CD4-positive, alpha-beta T cell (primary cell): ENCODE measurements at places on chromosomes 3 and 15. TPM values are rescaled to one million over a fixed set of nuclear protein-coding genes. Genes with fewer than 3 reads are reported as not detected.

DNA sequence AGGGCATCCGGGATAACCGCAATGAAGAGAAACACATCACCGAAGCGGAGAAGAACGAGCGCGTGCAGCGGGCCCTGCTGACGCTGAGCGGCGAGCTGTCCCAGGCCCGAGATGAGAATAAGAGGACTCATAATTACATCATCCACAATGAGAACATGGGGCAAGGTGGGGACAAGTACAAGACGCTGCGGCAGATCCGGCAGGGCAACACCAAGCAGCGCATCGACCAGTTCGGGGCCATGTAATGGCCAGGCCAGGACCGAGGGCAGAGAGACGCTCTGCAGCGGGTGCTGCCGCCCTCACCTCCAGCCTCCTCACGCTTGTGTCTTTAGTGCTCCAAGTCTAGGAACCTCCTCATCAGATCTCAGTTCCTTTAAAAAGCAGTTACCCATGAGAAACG, 863.7 kb upstream of the ALCAM start:
- no peak for DNase-seq

DNA sequence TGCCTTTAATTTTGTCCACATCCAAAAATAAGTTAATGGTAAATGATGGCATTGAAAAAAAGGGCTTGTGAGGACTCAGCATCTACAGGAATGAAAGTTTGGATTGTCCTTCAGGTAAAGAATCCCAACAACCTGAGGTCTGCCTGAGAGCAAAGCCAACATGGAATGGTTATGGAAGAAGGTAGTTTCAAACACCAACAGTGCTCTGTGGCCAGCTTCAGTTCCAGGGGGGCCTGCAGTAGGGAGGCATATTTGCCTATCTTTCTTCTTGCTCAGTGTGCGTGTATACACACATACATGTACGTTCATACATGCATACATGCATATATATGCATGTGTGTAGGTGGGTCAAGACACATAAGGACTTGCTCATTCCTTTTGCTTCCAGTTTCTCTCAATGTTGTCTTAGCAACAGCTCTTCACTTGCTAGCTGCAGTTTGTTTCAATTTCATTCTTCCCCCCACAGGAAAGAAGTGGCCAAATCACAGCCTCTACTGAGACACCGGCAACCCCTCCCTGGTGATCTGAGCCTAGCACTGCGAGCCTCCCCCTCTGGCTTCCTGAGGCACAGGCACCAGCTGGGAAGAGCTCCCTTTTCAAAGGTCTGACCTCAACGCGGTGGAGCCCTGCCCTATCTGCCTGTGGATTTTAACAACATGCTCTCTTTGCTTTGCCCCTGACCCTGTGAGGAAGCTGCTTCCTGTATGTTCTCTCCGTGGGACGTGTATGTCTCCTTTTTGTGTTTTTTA, 146.2 kb downstream of the KLF13 start:
- peak; percentile 86 for DNase-seq

The GPR62 gene
- total RNA-seq: not detected

The EXD1 gene
- total RNA-seq: not detected

DNA sequence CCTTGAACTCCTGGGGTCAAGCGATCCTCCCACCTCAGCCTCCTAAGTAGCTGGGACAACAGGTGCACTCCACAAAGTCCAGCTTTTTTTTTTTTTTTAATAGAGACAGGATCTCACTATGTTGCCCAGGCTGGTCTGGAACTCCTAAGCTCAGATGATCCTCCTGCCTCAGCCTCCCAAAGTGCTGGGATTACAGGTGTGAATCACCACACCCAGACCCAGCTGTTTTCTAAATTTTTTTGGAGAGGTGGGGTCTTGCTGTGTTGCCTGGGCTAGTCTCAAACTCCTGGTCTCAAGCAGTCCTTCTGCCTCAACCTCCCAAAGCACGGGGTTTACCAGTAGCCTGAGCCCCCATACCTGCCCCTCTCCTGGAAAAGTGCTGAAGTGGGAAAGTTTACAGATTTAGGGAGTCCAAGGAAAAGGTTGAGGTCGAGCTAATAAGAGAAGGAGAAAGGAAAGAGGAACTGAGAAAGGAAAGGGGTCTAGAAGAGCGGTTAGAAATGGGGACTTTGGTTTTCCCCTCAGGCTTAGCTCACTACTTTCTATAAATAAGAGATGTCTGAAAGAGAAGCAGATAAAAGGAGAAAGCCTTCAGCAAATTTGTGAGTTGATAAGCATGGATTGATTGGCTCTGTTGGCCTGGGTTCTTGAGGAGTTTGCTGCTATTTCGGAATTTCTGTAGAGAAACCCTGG, 23.6 kb downstream of the UBE2E1 start:
- no peak for DNase-seq

- no peak for DNase-seq
Observed at GRCh38 chr15:48674876-48675275, 29.4 kb upstream of the FBN1 start.

- no peak for DNase-seq
Observed at GRCh38 chr3:100899440-100900091, 93.7 kb downstream of the ABI3BP start.

DNA sequence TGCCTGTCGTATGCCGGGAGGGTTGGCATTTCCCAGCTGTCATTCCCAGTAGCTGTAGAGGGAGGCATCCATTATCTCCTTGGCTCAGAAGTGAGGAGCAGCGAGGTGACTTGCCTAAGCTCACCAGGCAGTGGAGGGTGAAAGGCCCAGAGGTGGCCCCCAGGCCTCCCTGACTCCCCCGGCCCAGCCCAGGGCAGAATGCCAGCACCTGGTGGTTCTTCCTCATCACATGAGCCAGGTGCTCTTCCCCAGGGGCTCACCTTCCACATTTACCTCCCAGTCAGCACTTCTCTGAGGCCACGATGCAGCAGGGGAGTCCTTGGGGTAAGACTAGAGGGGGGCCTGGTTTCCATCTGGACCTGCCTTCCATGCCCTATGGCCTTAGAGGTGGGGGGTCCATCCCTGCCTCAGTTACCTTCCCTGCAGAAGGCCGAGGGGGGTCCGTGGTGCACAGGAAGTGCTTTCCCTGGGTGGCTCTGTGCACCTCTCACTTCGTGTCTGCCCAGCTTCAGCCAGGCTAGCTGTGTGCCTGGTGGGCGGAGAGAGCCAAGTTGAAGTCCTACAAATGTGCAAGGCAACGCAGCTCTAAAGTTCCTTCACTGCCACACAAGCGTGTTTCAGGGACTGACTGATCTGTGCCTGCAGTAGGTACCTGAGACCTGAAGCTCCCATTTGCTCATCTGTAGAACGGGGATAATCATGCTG, 70.3 kb upstream of the PLXNA1 start:
- no peak for DNase-seq

- DNase-seq: no peak
Observed at GRCh38 chr3:40969341-40969740, 230.0 kb upstream of the CTNNB1 start.

DNA sequence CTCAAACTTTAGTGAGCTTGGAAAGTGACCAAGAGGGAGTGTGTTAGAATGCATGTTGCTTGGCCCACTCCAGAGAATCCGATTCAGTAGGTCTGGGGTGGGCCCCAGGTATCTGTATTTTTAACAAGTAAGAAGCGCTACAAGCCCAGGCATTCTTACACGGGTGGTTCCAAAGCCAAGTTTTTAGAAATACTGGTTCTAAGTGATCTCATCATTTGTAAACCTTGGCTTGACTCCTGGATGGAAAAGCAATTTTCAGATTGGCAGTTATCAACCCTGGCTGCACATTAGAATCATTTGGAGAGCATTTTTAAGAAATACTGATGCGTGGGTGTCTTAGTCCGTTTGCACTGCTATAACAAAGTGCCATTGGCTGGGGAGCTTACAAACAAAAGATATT, 27.3 kb upstream of the ST8SIA2 start:
- no peak for DNase-seq

The STAC gene
- not detected for total RNA-seq

The STXBP5L gene
- not detected for total RNA-seq

GRCh38 chr3:4417449-4417848, 49.6 kb downstream of the SUMF1 start:
- no peak for DNase-seq

DNA sequence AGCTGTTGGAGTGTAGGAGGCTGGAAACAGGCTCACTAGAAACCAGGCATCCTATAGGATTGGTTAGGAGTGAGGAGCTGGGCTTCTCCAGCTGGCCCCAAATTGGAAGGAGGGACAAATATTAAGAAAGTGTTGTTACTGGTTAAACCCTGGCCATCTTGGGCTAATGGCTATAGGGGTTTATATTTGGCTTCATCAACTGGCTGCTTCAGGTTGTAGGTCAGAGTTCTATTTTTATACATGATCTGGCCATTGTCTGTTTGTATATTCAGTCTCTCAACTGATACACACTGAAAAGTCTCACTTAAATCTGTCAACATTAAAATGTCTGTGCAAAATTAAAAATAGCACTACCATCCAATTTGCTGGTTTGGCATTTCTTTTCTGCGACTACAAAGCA, 70.2 kb upstream of the ARRDC4 start:
- DNase-seq: no peak

DNA sequence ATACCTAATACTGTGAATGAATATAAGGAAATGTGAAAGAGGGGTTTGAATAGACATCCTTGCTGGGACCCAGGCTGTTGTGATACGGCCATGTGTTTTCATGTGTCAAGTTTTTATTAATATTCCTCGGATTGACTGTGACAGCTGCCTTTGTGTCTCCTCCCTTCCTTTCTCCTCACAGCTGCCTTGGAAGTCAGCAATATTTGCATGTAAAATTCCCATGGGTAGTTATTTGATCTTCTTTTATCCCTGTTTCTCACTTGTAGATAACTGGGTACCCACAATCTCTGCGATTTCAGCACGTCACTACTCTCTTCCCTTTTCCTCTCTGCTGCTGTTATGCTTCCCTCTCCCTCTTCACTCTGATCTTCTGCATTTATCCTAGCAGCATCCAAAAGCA, 9.4 kb downstream of the GPR156 start:
- DNase-seq: no peak

The COL6A6 gene
- not detected for total RNA-seq

GRCh38 chr15:29266052-29266582, 3.5 kb downstream of the NSMCE3 start:
- DNase-seq: no peak

DNA sequence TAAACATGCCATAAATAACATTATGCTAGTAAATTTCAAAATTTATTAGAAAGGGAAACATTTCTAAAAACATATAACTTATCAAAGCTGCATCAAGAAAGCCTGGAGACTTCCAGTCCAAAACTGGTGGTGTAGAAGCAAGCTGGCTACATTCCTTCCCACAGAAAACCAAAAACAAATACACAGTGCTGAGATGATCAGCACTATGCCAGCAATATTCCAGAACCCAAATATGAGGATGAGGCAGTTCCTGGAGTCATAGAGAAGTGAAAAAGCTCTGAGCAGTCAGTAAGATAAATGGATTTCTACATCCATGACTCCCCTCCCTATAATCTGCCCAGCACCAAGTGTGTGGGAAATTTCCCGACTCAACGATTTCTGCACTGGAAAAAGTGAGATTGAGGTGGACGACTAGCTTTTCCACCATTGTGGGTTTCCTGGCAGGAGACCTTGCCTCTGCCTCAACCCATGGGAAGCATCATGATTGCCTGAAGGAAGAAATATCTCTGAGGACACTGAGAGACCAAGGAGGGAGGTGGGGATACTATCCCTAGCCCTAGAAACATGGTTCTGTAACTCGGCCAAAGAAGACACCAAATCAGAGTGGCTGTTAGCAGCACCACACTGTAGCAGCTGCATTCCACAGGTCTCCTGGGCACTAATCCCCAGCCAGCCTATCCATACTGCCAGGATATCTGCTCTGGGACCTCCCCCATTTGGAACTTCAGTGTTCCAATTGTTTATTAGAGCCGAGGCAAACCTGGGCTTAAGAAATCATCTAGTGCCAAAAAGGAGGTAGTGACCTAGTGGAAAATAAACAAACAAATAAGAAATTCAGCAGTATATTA, 11.8 kb upstream of the CLN6 start:
- no peak for DNase-seq

The ZNF621 gene
- total RNA-seq: 8.6 TPM

GRCh38 chr3:128329491-128330213, 137.0 kb downstream of the DNAJB8 start:
- DNase-seq: no peak

- DNase-seq: no peak
Observed at GRCh38 chr15:100849855-100850218, 29.8 kb upstream of the ALDH1A3 start.

GRCh38 chr3:99651531-99651930, 13.1 kb downstream of the COL8A1 start:
- DNase-seq: no peak

DNA sequence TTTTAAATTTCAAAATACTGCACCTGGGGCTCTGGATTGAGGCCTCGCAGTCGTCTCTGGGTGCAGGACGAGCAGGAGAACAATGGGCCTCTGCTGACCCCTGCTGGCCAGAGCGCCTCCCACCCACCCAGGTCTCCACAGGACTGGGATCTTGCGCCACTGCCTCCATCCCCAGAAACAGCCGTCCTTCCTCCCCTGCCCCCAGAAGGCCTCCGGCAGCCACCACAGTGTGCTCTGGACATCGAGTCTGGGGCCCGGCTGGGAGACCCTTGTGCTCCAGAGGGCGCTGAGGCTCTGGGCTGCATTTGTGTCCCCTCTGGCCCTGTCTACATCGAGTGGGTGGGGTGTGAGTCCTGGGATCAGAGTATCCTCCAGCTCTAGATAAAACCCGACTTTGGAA, 6.7 kb upstream of the ACSBG1 start:
- DNase-seq: peak; percentile 86

The SV2B gene
- not detected for total RNA-seq

DNA sequence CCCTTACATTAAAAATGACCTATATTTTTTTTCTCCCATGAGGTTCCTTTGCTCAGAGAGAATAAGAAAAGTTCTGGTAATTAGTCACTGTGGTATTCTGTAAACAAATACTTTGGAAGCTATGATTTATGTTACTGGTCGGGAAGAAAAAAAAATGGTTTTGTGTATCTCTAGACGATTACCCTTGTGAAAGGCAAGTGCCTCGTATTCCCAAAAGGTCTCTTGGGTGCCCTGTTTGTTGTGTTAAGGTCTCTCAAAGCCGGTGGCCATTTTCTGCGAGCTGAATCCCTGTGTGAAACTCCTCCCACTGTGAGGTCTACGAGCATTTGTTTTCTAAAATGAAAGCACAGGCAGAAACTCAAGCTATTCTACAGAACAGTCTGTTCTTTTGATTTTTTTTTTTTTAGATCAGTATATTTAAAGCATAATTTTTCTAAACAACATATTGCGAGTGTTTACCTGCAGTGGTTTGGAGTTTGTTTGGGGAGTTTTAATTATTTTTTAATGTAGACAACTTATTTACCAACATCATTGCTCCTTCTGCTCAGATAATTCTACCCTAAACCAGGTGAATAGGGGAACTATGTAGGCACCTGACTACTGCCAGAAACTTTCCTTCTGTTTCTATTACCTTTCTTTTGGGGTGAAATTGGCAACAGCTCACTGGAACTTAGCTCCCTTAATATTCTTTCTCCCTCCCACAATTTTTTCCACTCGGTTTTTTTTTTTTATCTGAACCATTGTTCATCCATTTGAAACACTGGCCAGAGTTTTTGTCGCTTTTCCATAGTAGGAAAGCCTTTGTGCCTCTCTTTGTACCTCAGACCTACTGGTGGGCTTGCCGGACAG, 44.0 kb downstream of the ZBTB38 start:
- peak; percentile 37 for DNase-seq
